ENCODE measurements at places on chromosomes 7 and 10. TPM values are rescaled to one million over a fixed set of nuclear protein-coding genes. Genes with fewer than 3 reads are reported as not detected.

OPN1SW gene
- not detected for total RNA-seq

SRI gene
- total RNA-seq = 70.0 TPM

WNT2 gene
- total RNA-seq = 1.3 TPM

GATA3 gene
- 0.09 TPM for total RNA-seq

CALCR gene
- total RNA-seq = 0.19 TPM

NPFFR1 gene
- total RNA-seq = not detected

DNA sequence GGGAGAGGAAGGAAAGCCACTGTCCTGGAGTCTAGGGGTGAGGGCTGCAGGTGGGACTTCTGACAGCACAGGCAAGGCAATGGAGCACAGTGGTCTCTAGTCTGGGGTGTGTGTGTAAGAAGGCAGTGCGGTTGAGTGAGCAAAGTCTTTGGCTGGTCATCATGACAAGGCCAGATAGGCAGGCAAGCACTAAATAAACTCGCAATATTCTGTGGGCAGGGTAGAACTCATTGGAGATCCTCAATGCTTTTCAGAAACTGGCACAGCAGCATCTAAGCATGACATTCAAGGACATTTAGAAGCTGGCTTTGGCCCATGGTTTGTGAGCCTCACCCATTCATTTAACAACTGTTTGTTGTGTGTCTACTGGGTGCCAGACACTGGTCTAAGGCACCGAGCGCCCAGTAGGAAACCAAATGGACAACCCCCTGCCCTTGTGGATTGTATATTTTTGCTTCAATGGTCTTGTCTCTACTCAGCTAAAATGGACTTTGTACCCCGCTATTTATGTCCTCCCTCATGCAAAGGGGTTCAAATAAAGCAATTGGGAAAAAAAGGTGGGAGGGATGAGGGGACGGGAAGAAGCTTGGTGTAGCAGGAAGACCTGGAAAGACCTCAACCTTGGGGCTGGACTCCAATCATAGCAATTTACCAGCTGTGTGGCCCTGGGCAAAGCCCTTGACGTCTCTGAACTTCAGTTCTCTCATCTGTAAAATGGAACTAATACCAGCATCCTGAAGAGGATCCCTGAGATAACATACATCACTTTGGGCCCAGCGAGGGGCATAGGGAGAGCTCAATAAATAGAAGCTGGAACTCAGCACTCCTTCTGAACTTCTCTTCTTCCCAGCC is 116.0 kb downstream of the NEURL1 start:
- no peak overlapping the region for H3K4me3 ChIP-seq
- H3K27ac ChIP-seq = no peak overlapping the region
- H3K36me3 ChIP-seq = peaks cover 12% of the 10 kb centered on the region

DNA sequence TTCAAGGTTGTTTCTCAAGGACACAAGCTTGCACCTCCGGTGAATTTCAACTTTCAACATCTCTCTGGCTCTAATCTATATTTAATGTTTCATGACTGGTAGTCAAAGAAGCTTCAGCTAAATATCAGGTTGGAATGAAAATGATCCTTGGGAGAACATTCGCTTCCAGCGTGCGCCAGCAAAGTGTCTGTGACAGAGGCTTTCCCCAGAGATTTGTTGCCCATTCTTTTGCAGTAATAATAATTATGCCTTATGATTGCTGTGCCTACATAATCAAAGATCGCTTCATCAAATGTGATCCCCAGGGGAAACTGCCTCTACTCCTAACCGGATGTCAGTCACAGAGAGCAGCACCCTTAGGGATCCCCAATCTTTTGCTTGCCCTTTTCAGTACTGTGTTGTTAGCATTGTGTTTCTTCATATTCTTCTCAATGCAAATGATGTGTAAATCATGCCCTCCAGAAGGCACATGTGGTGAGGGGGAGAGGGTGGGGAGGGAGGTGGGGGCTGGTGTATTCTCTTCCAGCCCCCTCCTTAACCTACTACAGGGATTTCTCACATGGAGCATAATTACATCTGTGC is 30.5 kb downstream of the FZD1 start:
- no peak overlapping the region for H3K4me3 ChIP-seq
- no peaks in the 10 kb centered on the region for H3K27me3 ChIP-seq
- no peaks in the 10 kb centered on the region for H3K4me1 ChIP-seq
- no peak for DNase-seq

DNA sequence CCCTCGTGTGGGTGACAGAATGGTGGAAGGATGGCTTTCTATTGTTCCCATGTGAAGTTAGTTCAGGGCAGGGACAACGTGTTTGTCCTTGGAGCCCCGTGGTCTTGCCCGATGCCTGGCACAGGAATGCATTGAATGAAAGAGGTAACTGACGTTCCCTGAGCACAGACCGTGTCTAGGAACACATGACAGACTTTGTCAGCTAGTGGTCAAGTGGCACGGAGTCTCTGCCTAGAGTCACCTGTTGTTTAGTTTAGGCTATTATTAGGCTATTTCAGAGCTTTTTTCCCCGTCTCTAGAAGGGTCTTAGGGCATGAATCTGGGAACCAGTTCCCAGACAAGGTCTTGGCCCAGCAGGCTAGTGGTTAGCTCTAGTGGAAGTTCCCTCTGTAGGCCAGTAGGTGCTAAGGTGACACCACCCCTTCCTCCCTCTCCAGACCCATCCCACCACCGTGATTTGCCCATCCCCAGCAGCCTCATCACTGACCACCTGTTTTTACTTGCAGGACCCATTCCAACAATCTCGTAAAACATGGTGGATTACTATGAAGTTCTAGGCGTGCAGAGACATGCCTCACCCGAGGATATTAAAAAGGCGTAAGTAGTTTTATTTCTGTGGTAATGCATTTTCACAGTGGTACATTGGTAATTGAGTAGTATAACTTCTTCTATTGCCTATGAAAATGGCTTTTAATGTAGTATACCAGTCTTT is 21.4 kb downstream of the DNAJB6 start:
- peaks cover 4% of the 10 kb centered on the region for H3K4me1 ChIP-seq
- no peaks in the 10 kb centered on the region for H3K27me3 ChIP-seq
- DNase-seq = no peak
- H3K36me3 ChIP-seq = peaks cover 11% of the 10 kb centered on the region
- no peak overlapping the region for H3K27ac ChIP-seq

- H3K4me3 ChIP-seq = no peak overlapping the region
- no peaks in the 10 kb centered on the region for H3K27me3 ChIP-seq
- H3K4me1 ChIP-seq = no peaks in the 10 kb centered on the region
- H3K36me3 ChIP-seq = no peaks in the 10 kb centered on the region
- no peak for DNase-seq
- no peak overlapping the region for H3K27ac ChIP-seq
Measured at GRCh38 chr7:23135755-23136154, 30.2 kb downstream of the KLHL7 start.

DNA sequence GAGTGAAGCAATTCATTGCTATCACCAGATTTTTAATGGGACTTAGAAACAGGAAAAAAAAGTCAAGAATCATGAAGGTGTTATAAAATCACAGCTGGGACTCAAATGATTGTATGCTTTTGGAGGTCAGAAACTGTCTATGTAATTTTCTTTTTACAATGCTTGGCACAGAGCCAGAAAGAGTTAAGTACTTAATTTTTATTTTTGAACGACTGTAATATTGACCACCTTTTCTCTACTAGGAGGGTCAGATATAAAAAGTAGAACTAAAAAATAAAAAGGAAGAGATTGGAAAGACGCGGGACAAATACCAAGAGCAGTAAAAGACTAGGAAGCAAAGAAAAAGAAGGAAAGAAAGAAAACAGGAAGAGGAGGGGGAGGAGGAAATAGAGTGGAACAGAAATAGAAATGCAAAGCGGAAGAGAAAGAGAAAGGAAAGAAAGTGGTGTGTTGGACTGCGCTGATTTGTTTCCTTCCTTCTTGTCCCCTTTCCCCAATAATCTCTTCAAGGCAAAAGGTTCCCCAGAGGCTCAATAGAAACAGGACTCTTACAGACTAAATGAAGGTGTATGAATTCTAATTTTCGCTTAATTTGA is 23.2 kb upstream of the C1GALT1 start:
- DNase-seq = no peak
- H3K27me3 ChIP-seq = no peaks in the 10 kb centered on the region
- H3K36me3 ChIP-seq = no peaks in the 10 kb centered on the region
- H3K27ac ChIP-seq = no peak overlapping the region
- no peaks in the 10 kb centered on the region for H3K4me1 ChIP-seq
- H3K4me3 ChIP-seq = no peak overlapping the region

- H3K27ac ChIP-seq = no peak overlapping the region
- no peak for DNase-seq
- no peak overlapping the region for H3K4me3 ChIP-seq
- H3K4me1 ChIP-seq = peaks cover 21% of the 10 kb centered on the region
- H3K36me3 ChIP-seq = peaks cover 5% of the 10 kb centered on the region
Measured at GRCh38 chr10:93604146-93604545, 3.1 kb upstream of the RBP4 start.

- DNase-seq = no peak
- H3K27ac ChIP-seq = no peak overlapping the region
- no peaks in the 10 kb centered on the region for H3K4me1 ChIP-seq
- no peaks in the 10 kb centered on the region for H3K36me3 ChIP-seq
- H3K27me3 ChIP-seq = no peaks in the 10 kb centered on the region
Measured at GRCh38 chr10:36491926-36492325, 633.5 kb upstream of the ANKRD30A start.

DNA sequence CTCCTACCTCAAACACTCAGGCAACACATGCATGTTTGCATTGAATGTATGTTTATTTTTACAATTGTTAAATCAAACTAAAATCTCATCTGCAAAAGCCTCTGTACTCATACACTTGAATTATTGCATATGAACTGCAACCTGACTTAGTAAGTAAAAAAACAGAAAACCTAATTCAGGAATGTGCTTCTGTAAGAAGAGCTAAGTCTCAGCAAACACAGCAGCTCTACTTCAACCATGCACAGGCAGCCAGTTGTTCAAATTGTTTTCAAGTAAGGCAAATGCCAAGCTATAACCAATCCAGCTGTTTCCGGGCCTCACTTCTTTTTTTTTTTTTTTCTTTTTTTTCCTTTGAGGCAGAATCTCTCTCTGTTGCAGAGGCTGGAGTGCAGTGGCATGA is 93.5 kb upstream of the MALRD1 start:
- DNase-seq = no peak
- no peaks in the 10 kb centered on the region for H3K27me3 ChIP-seq
- H3K4me3 ChIP-seq = no peak overlapping the region
- H3K4me1 ChIP-seq = no peaks in the 10 kb centered on the region
- no peaks in the 10 kb centered on the region for H3K36me3 ChIP-seq

- no peaks in the 10 kb centered on the region for H3K36me3 ChIP-seq
- no peaks in the 10 kb centered on the region for H3K4me1 ChIP-seq
- H3K27ac ChIP-seq = no peak overlapping the region
- H3K27me3 ChIP-seq = peaks cover 2% of the 10 kb centered on the region
- no peak overlapping the region for H3K4me3 ChIP-seq
- no peak for DNase-seq
Measured at GRCh38 chr7:137671920-137672319, 174.9 kb downstream of the DGKI start.

DNA sequence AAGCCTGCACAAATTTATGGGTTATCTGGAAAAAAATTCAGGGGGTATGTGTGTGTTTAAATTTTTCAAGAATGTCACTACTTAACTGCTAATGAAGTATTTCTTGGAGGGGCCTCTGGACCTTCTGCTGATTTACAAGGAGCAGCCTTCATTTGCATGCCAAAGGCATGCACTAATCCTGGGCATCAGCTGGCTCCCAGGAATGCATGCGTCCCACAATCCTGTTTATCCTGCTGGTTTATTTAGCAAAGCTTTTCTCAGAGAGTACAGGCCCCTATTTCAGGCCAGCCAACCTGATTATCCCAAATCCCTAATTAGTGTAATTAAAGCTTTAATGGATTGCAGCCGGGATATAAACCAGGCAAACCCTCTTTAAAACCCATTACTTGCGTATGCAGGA is 170.4 kb downstream of the TAX1BP1 start:
- no peak overlapping the region for H3K4me3 ChIP-seq
- H3K4me1 ChIP-seq = no peaks in the 10 kb centered on the region
- H3K27me3 ChIP-seq = no peaks in the 10 kb centered on the region
- no peak for DNase-seq
- no peak overlapping the region for H3K27ac ChIP-seq
- H3K36me3 ChIP-seq = no peaks in the 10 kb centered on the region

DNA sequence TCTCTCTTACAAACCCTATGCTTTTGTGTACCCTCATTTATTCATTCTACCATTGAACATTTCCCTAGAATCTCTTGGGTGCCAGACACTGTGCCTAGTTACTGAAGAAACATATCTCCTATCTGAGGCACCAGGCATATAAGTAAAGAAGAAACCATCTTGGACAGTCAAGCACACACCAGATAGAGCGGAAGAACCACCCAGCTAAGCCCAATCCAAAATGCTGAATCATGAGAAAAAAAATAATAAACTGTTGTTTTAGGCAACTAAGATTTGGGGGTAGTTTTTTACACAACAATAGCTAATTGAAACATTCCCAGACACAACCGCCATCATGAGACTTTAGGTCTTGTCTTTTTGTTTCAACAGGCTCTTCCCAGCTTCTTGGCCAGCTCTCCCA is 102.3 kb upstream of the TCF7L2 start:
- H3K36me3 ChIP-seq = no peaks in the 10 kb centered on the region
- no peaks in the 10 kb centered on the region for H3K27me3 ChIP-seq
- DNase-seq = no peak
- H3K4me3 ChIP-seq = no peak overlapping the region

DNA sequence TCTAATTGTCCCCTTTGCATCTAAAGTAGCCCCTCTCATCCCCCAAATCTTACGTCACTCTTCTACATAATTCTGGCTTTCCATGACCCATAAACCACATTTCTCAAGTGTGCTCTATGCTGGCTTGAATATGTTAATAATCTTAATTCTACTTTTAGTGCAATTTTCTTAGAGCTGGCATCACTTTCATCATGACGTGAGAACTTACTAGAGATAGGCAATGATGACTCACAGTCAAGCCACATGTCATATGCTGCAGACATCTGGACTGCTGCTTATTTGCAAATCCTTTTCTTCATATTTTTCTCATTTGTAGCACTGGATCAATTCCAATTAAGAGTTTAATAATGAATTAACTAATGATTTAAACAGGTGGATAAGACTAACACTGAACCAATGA is 260.7 kb upstream of the PRKCQ start:
- H3K27ac ChIP-seq = no peak overlapping the region
- H3K4me3 ChIP-seq = no peak overlapping the region
- DNase-seq = no peak
- no peaks in the 10 kb centered on the region for H3K4me1 ChIP-seq
- H3K36me3 ChIP-seq = no peaks in the 10 kb centered on the region
- no peaks in the 10 kb centered on the region for H3K27me3 ChIP-seq

All from liver (tissue), 10 donors.